ENCODE measurements at places on chromosomes 4 and X. TPM values are rescaled to one million over a fixed set of nuclear protein-coding genes. Genes with fewer than 3 reads are reported as not detected.

Gene IBSP
- not detected for total RNA-seq

- DNase-seq = no peak
Measured at GRCh38 chrX:2955281-2955680, 26.1 kb upstream of the ARSD start.

DNA sequence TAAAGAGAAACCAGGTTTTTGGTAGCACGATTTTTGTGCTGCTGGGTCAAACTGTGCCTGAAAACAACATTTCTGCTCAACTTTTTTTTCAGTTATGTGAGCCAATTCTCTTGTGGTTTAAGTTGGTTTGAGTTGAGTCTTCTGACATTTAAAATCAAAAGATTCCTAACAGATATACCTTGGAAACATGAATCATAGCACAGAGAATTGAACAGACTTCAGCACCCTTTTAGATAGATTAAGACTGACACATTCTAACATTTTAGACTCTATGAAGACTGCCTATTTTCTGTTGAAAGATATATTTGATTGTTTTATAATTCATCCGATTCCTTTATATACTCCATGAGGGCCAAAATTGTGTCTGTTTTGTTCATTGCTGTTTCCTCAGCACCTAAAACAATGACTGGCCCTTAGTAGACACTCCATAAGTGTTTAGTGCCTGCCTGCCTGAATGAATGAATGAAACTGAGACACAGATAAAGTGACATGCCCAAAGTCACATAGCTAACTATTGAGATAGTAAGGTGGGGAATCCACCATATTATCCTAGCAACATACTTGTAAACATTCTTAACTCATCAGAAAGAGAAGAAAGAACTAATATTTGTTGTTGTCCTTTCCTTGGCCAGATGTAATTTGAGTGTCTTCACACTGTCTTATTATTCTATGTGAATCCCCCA lies 624.0 kb downstream of the MID1IP1 start:
- no peak for DNase-seq

DNA sequence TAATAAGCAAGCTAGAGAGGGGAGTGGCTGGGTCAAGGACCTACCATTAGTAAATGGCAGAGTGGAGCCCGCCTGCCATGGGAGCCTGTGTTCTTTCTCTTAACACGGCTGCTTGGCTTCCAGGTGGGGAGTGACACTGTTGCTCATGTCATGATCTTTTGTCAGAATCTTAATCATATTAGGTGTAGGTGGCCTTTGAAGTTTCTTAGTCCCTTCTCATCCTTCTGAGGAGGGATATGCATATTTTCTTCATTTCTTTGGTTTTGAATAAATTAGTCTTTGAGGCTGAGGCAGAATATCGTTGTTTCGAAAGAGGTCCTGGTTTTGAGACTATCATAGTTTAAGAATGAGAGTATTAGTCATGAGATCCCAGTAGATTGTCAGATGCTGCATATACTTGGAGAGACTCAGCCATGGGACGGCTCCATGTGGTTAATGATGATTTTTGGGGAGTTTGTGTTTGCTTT lies 28.9 kb downstream of the SNX25 start:
- no peak for DNase-seq

GRCh38 chrX:15909605-15910004 lies 55.0 kb upstream of the AP1S2 start:
- DNase-seq = no peak

DNA sequence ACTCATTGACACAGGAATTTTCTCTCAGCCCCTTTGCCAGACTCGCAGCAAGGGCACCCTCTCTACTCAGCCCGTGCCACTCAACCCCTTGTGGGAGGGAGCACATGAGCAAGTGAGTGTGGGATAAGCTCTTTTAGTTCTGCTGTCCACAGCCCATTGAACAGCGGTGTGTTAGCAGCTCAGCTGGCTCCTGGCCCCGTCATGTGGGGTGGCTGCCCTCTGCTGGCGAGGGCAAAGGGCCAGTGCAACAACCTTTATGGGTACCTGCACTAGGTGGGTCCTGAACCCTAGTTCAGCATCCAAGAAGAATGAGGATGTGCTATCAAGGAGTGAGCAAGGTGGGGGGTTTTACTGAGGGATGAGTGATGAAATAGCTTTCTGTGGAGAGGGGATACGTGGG lies 85.0 kb upstream of the ZNF81 start:
- DNase-seq = no peak

- DNase-seq = no peak
Measured at GRCh38 chr4:163818673-163819072, 324.2 kb downstream of the TMA16 start.
